ENCODE measurements at places on chromosomes 11 and 22.

DNA sequence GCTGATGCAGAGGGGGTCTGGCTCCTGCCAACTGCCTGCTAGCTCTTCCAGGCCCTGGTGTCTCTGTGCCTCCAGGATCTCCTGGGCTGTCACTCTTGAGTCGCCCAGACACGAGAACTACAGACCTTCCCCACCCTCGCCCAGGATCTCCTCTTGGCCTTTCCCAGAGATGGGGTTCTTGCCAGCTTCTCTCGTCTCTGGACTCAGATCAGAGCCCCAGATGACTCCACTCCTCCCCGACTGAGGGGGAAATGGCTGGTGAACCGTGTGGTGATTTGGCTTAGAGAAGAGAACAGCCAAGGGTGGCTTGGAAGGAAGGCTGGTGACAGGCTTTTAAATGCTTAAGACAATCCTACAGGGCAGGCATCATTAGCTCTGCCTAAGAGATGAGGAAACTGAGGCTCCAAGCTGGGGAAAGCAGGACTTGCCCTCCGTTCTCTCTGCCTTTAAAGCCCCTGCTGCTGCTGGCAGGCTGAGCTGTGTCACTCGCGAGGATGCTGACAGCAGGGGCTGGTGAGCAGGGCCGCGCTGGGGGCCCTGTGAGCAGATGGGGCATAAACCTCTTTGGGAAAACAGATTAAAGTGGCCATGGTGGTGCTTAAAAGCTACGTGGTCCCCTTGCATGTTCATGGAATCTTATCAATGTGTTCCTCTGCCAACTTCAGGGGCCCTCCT lies 90.3 kb upstream of the THY1 start:
- DNase-seq: no peak

DNA sequence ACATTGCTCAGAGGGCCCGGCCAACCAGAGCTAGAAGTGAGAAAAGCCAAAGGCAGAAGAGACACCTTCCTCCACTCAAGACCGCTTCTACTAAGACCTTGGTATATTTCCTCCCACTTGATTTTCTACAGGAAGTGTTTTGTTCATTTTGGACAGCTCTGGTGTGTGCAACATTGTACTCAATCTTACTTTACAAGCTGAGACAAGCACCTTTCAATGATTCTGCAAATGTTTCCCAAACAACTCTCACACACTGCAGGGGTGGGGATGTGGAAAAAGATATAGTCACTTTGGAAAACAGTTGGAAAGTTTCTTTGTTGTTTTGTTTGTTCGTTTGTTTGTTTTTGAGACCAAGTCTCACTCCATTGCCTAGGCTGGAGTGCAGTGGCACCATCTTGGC lies 15.7 kb downstream of the MYO18B start:
- no peak for DNase-seq

DNA sequence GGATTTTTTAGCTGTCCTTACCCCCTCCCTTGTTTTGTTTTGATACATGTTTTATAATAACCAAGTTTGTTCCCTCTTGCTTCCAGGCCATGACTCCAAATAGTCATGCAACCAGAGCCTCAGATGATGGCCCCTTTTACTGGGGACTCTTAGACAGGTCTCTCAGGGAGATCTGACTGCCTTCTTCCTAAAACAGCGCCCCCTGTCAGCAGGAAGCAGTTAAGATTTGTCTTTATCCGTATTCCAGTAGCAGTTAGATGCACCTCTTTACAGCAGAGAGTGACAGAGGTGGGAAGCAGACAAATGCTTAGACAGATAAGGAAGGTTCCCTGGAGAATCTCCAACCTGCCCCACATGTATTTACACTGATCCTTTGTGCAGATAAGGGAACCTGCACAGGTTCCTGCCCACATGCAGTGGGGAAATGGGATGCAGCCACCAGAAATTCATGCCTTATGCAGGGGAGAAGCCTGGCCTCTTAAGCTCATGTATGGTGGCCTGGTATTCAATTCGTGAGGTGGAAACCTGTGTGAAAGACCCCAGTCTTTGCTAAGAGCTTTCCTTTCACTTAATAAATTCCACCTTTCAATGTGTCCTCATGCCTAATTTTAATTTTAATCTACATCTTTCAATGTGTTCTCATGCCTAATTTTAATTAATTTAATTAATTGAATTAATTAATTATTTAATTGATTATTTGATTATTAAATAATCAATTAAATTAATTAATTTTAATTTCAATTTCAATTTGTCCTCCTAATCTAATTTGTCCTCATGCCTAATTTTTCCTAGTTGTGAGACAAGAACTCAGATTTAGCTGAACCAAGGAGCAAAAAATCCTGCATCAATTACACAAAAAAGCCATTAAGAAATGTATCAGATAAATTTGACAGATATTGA lies 11.5 kb upstream of the GLYAT start:
- no peak for DNase-seq

- DNase-seq: no peak
These were observed 18.1 kb downstream of the MRGPRD start for GRCh38 chr11:68962527-68963250.

- DNase-seq: no peak
These were observed 42.6 kb downstream of the MAP6 start for GRCh38 chr11:75625991-75626888.

GRCh38 chr22:19816372-19817119 lies 38.1 kb downstream of the GNB1L start:
- no peak for DNase-seq

- DNase-seq: no peak
These were observed 22.3 kb upstream of the PHLDA2 start for GRCh38 chr11:2951231-2952110.

Measured in NCI-H748 treated with DMSO at 0.1 percent for 48 hours (cell line).